A549 treated with dexamethasone at 1 μM for 4 hours (cell line): ENCODE measurements at places on chromosomes 4 and X. TPM values are rescaled to one million over a fixed set of nuclear protein-coding genes. Genes with fewer than 3 reads are reported as not detected.

C4orf33 gene
- total RNA-seq, result 3.8 to 6.5 TPM (median 4.0 TPM) in 5 replicates

CXCL5 gene
- 24.2 to 32.4 TPM (median 25.3 TPM) in 5 replicates for total RNA-seq

SHROOM4 gene
- not detected in 5 replicates for total RNA-seq

CORIN gene
- total RNA-seq, result not detected in 5 replicates

MAP9 gene
- total RNA-seq, result 4.2 to 6.5 TPM (median 5.6 TPM) in 5 replicates

AFM gene
- not detected in 5 replicates for total RNA-seq

PPP1R2C gene
- total RNA-seq, result not detected in 5 replicates

SRPX2 gene
- total RNA-seq, result 1.8 to 3.4 TPM (median 2.7 TPM) in 5 replicates

VCX3A gene
- not detected in 5 replicates for total RNA-seq
